Mesendoderm (in vitro differentiated cells): ENCODE measurements at places on chromosomes 5 and 9.

DNA sequence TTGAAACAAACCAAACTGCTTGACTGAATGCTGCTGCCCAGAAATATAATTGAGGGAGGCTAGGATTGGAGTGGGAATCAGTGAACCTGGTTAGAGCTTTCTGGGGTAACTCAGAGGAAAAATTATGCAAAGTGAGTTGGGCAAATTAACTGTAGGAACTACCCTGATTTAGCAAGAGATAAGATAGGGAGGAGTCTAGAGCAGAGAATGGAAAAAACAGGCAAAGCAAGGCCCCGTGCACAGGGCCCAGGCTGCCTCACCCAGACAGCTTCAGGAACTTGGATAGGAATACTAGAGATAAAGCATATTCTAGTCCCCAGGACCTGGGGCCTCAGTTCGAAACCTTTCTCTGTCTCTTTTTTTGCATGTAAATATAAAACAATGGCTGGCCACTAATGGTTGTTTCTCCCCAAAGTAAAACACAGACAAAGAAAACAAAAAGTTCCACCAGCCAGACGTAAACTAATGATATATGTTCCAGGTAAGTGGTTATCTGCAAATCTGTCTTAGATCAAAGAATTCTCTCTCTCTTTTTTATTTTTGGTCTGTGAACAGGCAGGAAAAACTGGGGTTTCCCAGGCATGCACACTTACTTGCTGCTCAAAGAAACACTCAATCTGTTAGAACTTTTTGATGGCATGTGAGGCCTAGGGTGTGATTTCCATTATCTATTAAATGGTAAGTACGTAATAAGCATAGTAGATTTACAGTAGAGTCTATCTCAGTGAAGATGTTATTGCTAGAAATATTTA lies 168.1 kb upstream of the MAP3K1 start:
- no peaks in the 10 kb centered on the region for H3K4me1 ChIP-seq
- no peaks in the 10 kb centered on the region for H3K36me3 ChIP-seq
- no peak overlapping the region for H3K27ac ChIP-seq
- DNase-seq, result no peak
- no peak overlapping the region for H3K4me3 ChIP-seq

- H3K4me1 ChIP-seq, result no peaks in the 10 kb centered on the region
- H3K36me3 ChIP-seq, result peaks cover 1% of the 10 kb centered on the region
- H3K27me3 ChIP-seq, result no peaks in the 10 kb centered on the region
- no peak for DNase-seq
These were observed 15.8 kb upstream of the SLC35D2 start for GRCh38 chr9:96399325-96399633.

DNA sequence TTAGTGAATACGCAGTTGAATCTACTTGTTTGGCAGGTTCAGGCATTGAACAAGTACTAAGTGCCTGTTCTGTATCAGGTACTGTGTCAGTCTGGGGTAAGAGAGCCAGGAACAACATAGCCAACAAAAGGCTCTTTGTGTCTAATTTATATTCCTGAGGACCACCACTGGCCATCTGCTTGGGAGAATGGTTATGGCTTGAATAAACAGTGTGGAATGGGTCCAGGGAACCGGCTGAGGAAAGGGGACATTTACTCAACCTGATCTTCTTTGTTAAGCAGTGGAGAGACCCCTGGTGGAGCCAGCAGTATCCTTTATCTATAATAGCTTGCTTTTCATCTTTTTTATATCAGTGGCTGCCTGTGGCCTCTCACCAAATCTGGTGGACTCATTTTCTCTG lies 38.6 kb downstream of the EXOSC2 start:
- peak; percentile 28 for DNase-seq
- no peak overlapping the region for H3K27ac ChIP-seq
- H3K27me3 ChIP-seq, result no peaks in the 10 kb centered on the region
- H3K4me1 ChIP-seq, result no peaks in the 10 kb centered on the region
- H3K36me3 ChIP-seq, result no peaks in the 10 kb centered on the region

DNA sequence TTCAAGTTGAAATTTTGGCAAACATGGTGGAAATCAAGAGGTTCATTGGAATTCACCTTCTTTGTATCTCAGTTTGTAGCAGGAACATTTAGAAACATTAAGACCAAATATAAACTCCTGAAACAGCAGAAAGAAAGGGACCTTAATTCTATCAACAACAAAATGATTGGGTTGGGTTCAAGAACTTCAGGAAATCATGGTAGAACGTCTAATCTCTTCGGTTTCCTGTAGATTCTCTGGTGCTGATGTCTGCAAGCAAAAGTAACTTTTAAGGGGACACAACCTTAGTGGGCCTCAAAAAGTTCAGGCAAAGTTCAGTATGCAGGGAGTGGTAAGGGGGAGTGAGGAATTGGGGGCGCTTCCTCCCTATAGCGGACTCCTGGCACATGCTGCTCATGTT lies 3.4 kb downstream of the IL33 start:
- H3K4me1 ChIP-seq, result no peaks in the 10 kb centered on the region
- H3K27me3 ChIP-seq, result no peaks in the 10 kb centered on the region
- H3K4me3 ChIP-seq, result no peak overlapping the region
- no peak for DNase-seq
- no peak overlapping the region for H3K27ac ChIP-seq

- peak overlapping the region; percentile 84 for H3K4me3 ChIP-seq
- DNase-seq, result peak; percentile 37
- no peaks in the 10 kb centered on the region for H3K36me3 ChIP-seq
- H3K4me1 ChIP-seq, result peaks cover 2% of the 10 kb centered on the region
These were observed 1.2 kb downstream of the FNBP1 start for GRCh38 chr9:130041648-130042405.

DNA sequence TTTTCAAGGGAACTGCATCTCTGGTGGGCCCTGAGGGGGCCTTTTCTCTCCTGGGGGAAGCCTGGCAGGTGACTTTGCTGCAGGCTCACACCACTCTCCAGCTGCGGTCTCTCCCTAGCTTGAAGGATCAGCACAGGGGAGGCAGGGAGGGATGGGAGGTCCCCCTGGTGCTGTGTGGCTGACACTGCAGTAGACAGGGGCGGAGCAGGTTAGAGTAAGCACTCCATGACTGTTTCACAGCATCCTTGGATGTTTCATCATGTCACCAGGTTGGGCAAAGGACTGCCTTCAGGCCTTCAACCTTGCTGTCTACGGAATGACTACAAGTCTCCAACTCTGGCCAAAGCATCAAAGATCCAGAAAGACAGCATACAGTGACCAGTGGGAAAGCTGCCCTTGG lies 470.7 kb downstream of the CDK5RAP2 start:
- no peaks in the 10 kb centered on the region for H3K27me3 ChIP-seq
- no peak overlapping the region for H3K4me3 ChIP-seq
- no peaks in the 10 kb centered on the region for H3K36me3 ChIP-seq
- H3K4me1 ChIP-seq, result no peaks in the 10 kb centered on the region
- H3K27ac ChIP-seq, result no peak overlapping the region

DNA sequence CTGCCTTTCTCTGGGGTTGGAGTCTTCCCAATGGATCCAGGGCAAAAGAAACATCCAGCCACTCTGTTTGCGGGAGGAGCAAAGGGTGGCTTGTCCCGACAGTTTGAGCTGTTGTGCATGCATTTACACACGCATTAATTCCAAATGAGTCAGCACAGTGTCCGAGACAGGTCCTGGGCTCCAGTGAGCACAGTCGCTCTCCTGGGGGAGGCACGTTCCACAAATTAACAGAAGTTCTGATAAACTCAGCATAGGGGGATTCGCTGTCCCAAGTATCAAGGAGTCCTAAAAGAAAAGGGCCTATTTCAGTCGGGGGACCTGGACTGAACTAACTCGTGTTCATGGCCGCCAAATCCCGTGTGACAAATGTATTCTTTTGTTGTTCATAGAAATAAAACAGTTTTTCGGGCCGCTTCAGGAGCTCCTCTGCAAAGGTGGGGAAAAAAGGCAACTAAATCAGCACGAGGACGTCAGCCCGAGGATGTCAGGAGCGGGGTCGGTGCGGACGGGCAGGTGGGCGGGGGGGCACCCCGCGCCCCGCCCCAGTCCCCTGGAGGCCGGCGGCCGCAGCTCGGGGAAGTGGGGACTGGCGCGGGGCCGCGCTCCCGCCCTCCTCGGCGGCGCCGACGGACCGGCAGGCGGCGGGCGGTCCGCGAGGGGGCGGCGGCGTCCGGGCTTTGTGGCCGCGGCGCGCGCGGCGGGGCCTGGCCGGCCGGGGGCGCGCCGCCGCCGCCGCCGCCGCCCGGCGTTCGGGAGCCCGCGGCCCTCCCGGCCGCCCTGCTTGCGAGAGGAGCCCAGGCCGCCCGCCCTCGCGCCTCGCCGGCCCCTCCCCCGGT lies at the start of gene MSANTD3:
Gene MSANTD3 (plus strand): TSS at position 614 of the 836 bp plus-strand sequence. CDS start 14,796 bp downstream, outside the sequence.
- DNase-seq, result peak; percentile 80
- H3K4me1 ChIP-seq, result peaks cover 2% of the 10 kb centered on the region
- H3K27me3 ChIP-seq, result no peaks in the 10 kb centered on the region
- H3K36me3 ChIP-seq, result no peaks in the 10 kb centered on the region
- H3K4me3 ChIP-seq, result peak within 1 kb of the TSS; percentile 74
- H3K27ac ChIP-seq, result peak within 1 kb of the TSS; percentile 98
